Small intestine (tissue), 16 donors: ENCODE measurements at places on chromosomes 12 and 14. TPM values are rescaled to one million over a fixed set of nuclear protein-coding genes. Genes with fewer than 3 reads are reported as not detected.

CDH24 gene
- 0.81 TPM for polyA plus RNA-seq

ZFYVE21 gene
- polyA plus RNA-seq = 53.6 TPM

SMIM41 gene
- 1.6 TPM for polyA plus RNA-seq

PIANP gene
- polyA plus RNA-seq = 3.4 TPM

AMHR2 gene
- polyA plus RNA-seq = 0.81 TPM

TAC3 gene
- polyA plus RNA-seq = 6.0 TPM

MANSC4 gene
- polyA plus RNA-seq = 0.06 TPM

PCBP2 gene
- 528 TPM for polyA plus RNA-seq

NTN4 gene
- 1.6 TPM for polyA plus RNA-seq

TDRD9 gene
- 0.54 TPM for polyA plus RNA-seq

LYZ gene
- polyA plus RNA-seq = 69.6 TPM

LPAR5 gene
- polyA plus RNA-seq = 7.8 TPM

POTEG gene
- polyA plus RNA-seq = not detected

CCDC77 gene
- polyA plus RNA-seq = 3.2 TPM

TTC9 gene
- 0.99 TPM for polyA plus RNA-seq

LUM gene
- 40.5 TPM for polyA plus RNA-seq

RERG gene
- polyA plus RNA-seq = 1.1 TPM

GLIPR1L1 gene
- not detected for polyA plus RNA-seq

LRRK2 gene
- 1.7 TPM for polyA plus RNA-seq

CLEC1A gene
- polyA plus RNA-seq = not detected

COPZ1 gene
- 136 TPM for polyA plus RNA-seq

RFX4 gene
- 0.03 TPM for polyA plus RNA-seq

PAWR gene
- 14.2 TPM for polyA plus RNA-seq

TAMALIN gene
- polyA plus RNA-seq = 32.5 TPM
